Hypothalamus (tissue), 51 donors: ENCODE measurements at places on chromosomes 16 and 17.

DNA sequence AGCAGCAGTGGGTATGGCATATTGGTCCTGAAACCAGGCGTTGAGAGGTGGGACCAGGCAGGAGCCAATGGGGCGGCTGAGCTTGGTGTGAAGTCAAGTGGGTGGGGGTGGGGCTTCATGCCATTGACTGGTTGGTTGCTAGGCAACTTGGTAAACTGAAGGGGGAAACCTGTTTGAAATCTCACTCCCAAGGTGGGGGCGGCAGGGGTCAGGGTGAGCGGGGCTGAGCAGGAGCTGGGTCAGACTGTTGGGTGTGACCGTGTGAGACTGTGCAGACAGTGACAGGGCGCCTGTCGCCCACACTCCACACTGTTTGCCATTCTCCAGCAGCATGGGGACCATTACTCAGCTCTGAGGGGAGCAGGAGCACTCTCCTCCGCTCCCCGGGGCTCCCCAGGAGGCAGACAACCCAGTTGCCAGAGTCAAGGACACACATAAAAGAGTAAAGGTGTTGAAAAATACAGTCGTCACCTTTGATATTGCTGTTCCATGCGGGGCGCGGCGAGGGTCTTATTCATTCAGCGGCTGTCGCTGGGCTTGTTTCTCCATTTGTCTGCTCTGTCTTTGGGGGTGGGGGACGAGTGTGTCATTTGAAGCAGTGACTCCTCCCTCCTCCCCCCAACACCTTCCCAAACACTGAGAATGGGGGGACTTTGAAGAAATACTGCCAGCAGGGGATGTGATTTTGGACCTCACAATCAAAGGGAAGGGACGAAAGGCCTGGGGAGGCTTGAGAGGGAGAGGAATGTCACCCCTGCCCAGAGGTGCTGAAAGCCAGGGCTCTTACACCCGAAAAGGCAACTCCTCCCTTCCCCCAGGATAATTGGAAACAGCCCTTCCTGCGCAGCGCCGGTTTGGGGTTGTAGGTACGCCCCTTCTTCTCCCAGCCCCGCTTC lies 1.2 kb upstream of the EFNB3 start:
- DNase-seq: peak; percentile 25

- DNase-seq: peak; percentile 50
These were observed 692 bp upstream of the SOCS1 start for GRCh38 chr16:11256661-11257130.

- DNase-seq: no peak
These were observed 7.4 kb downstream of the ADAD2 start for GRCh38 chr16:84198401-84198800.

DNA sequence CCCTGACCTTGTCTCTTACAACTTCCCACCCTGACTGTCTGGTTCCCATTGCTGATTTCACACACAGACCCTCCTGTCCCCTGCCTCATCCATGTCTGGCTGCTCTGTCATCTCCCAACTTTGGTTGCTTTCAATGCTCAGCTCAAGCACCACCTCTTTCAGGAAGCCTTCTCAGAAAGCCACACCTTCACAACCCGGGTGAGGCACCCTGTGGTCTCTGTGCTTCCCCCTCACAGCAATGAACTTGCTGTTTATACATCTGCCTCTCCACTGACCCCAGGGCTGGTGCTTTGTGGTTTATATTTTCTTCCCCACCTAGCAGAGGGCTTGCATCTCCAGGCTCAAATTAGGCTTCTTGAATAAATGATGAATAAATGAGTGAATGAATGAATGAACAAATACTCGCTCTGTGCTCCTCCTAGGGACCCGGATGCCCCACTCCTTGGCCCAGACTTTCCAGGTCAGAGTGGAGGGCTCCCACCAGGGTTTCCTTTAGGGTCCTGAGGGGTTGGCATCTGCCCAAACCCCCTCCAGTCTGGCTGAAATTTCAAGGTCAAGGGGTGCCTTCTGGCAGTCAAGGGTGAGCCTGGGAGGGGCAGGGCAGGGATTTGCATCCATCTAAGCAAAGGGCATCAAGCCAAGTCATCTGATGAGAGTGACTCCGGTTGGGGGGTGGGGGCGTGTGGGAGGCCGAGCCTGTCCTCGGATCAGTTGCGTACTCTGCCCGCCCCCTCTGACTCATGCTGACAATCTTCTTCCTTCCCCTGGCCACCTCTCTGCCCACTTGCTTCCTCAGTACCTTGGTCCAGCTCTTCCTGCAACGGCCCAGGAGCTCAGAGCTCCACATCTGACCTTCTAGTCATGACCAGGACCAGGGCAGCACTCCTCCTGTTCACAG lies at the start of gene ITGAX:
TSS of gene ITGAX (plus strand) at position 783 of the 898 bp plus-strand sequence. CDS start at position 862, 79 bp downstream.
- DNase-seq: no peak

DNA sequence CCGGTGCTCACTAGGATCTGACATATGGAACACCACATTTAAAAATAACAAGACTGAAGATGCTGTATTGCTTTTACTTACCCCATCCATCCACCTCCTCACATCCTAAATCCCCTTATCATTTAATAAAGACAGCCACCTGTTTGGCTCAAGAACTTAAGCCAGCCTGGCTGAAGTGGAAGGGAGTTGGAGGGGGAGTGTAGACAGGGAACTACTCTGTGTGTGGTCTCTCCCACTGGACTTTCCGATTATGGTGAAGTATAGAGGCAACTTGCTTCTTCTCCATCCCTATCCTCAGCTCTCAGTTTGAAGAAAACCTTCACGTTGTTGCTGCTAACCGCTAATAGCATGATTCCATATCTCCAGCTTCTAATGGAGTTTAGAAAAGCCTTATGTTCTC lies 313.4 kb downstream of the CDH11 start:
- no peak for DNase-seq
